ENCODE measurements at places on chromosomes 16 and 17. TPM values are rescaled to one million over a fixed set of nuclear protein-coding genes. Genes with fewer than 3 reads are reported as not detected.

GRCh38 chr17:82518826-82519810 lies at the start of gene FOXK2:
FOXK2 (plus strand) TSS chr17:82519732; CDS start chr17:82519889, 157 bp downstream.
- DNase-seq = peak; percentile 97

- no peak for DNase-seq
These were observed 76.6 kb downstream of the CLEC16A start for GRCh38 chr16:11020792-11021551.

- no peak for DNase-seq
These were observed 24.5 kb downstream of the CLUH start for GRCh38 chr17:2687074-2687418.

ACSM3 gene
- polyA plus RNA-seq = 3.1 TPM

CD300E gene
- polyA plus RNA-seq = not detected

STH gene
- polyA plus RNA-seq = not detected

PABPN1L gene
- not detected for polyA plus RNA-seq

TBX6 gene
- 0.63 TPM for polyA plus RNA-seq

DNA sequence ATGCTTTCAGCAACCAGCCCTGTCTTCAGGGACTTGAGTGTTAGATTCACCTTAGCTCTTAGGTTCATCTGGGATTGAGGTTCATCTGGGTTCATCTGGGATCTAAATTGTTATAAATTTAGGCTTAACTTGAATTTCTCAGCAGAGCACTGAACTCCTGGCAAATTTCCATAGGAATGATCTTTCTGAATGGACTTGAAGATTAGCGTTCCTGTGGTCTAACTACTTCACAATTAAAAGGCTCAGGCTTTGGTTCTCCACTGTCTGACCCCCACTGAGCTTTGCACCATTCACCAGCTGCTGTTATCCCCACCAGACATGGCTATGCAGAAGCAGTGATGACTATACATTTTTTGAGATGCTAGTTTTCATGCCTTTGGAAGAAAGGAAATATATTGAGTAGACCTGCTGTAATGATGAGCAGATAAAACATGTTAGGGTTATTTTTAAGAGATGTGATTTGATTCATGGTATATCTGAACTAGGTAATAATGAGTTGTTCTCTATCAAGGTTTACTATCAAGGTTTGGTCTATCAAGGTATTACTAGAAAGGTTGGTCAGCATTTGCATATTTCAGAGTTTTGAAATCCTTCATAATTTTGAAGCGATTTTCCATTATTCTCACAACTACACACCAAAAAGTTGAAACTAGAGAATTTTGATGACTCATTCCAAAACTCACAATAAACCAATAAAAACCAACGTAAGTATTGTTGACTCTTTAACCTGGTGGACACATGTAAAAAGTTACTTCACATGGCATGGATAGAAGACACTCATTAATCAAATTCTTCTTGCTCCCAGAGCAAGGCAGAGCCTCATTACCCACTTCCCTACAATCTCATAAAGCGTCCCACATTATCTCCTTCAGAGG lies 71.7 kb downstream of the SNX11 start:
- DNase-seq = no peak

DNA sequence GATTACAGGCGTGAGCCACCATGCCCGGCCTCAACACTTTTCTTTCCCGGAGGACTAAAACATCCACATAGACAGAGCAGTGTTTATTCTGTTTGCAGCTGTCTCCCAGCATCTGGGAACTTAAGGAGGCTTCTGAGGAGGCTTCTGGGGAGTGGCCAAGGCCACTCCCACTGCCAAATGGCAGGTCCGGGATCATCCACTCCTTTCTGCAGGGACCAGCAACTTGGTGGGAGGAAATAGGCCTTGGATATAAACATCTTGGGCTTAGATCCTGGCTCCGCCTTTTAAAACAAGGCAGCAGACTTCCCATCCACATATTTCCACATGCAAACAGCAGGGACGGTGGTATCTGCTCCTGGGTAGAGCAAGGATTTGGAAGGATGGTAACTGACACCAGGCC lies 14.1 kb upstream of the SPATA32 start:
- peak; percentile 50 for DNase-seq

GRCh38 chr16:29925781-29926710 lies at the start of gene KCTD13:
KCTD13 (minus strand) TSS chr16:29926226; CDS start chr16:29926033, 193 bp downstream.
- DNase-seq = peak; percentile 77

GRCh38 chr16:57886427-57886826 lies 84.1 kb upstream of the KIFC3 start:
- no peak for DNase-seq

ZG16 gene
- not detected for polyA plus RNA-seq

DNA sequence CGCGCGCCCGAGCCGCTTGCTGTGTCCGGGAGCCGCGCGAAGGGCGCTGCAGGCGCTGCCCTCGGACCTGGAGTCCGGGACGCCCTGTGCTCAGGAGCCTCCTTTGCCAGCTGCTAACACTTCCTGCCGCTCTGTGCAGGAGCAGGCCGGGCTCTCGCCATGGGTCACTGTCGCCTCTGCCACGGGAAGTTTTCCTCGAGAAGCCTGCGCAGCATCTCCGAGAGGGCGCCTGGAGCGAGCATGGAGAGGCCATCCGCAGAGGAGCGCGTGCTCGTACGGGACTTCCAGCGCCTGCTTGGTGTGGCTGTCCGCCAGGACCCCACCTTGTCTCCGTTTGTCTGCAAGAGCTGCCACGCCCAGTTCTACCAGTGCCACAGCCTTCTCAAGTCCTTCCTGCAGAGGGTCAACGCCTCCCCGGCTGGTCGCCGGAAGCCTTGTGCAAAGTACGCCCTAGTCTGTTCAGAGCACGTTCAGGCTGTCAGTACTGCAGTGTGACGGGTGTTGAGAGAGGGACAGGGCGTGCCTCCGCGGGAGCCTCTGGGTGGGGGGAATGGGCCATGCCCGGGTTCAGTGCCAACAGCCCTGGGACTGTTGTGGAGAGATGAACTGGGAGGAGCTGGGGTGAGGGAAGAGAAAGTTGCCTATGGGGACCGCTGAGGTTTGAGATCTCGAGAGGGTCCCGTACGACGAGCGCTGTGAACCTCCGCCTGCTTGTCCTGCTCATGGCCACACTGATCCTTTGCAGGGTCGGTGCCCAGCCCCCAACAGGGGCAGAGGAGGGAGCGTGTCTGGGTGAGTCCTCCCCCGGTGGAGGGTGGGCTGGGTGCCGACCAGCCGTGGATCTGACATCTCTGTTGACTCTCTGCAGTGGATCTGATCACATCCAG lies 1.3 kb downstream of the ZNF276 start:
- DNase-seq = peak; percentile 78

GRCh38 chr17:74326506-74326905 lies 480 bp downstream of the KIF19 start:
- no peak for DNase-seq

GRCh38 chr16:30009085-30009862 lies 1.6 kb downstream of the DOC2A start:
- DNase-seq = no peak

DNA sequence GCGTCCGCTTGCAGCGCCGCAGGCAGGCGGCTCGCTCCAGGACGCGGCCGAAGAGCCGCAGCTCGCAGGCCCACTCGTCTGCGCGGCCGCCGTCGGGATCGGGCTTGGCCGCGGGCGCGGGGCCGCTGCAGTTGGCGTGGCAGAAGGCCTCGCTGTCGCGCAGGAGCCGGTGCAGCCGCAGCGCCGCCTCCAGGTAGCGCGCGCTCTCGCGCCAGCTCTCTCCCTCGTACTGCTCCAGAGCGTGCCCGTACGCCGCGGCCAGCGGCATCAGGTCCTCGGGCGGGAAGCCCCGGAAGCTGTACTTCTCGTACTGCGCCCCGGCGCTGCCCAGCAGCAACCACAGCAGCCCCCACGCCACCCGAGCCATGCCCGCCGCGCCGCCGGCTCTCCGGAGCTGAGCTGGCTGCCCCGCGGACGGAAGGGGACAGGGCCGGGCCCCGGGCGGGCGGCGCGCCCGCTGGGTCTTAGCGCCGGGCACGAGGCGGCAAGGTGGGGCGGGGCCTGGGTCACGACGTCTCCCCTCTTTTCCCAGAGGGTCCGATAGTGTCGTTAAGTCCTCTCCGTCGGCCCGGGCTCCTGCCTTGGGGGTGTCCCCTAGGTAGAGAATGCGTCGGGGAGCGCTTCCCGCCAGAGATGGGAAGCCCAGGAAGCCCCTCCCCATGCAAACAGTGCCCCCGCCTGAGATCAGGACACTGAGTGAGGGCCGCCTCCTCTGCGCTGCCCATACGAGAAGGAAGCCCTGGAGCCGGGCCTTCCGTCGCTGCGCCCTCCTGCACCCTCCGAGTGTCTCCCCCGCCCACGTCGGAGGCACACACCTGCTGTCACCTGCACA lies at the start of gene P3H4:
Gene P3H4 (minus strand): TSS at position 401 of the 832 bp plus-strand sequence. CDS start 34 bp downstream, at position 367.
- peak; percentile 87 for DNase-seq

DNA sequence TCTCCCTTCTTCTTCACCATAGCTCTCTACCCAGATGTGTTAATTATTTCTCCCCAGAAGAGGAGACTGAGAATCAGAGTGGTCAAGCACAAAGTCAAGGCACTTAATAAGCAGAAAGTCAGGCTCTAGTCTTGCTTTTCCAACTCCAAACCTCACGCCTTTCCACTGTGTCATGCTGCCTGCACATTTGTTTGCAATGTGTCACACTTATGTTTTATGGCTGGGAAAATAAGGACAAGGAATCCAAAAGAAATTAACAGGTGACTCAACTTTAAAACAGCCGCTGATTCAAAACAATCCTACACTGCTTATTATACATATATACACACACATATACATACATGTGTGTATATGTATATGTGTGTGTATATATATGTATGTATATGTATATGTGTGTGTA lies 255.7 kb upstream of the DYNLRB2 start:
- DNase-seq = peak; percentile 42

- DNase-seq = no peak
These were observed 19.4 kb upstream of the C16orf95 start for GRCh38 chr16:87336434-87337240.

DNA sequence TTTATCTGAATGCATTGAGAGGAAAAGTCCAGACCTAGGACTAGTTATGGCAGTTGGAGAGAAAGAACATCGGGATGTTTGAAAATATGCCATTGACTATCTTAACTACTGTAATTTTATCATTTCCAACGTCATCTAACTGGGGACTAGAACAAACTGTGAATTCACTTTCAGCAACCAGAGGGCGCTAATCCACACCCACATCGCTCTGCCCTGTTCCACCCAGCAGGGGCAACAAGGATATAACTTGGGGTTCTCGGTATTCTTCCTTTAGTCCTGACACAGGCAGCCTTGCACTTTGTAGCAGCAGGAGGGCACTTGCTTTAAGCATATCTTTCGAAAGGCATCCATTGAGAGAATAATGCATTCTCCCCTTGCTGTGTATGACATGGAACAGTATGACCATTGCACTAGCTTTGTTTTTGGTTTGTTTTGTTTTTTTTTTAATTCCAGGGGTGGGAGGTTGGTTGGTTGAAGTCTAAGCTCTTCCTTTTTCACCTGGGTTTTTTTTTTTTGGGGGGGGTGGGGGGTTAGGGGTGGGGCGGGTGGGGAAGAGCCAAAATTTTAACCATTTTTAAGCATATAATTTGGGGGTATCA lies 31.5 kb downstream of the SIAH1 start:
- peak; percentile 81 for DNase-seq

DNA sequence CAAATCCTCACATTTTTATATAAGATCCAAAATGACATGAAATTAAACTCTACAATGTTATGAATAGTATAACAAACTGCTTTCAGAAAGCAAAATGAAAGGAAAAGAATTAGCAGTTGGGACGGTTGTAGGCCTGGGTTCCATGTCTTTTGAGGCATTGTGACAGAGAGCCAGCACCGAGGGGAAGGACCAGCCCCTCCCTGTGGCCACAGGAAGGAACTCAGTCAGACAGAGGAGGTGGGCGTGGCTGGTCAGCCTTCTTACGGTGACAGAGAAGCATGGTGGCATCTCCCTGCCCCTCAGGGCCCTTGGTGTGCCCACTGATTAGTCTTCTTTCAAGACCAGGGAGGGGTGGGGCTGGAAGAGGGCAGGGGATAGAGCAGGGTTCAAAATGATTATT lies 5.7 kb downstream of the ZNF319 start:
- DNase-seq = peak; percentile 77

DNA sequence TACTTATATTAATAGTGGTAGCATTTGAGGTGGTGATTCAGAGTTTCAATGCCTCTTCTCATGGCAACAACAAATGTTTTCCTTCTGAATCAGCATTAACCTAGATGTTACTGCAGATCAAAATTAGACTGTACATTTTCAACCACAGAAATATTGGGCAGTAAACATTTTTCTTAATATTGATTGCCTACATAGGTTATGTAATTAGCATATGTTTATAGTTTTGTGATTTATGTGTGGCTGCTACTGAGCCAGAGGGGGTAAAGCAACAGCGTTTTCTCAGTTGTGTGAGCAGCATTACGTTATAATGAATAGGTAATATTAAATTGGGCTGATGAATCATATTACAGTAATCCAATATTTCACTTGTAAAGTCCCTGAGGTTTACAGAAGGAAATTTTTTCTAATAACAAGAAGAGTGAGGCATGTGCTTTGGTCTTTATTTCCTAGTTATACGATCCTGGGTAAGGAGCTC lies 18.8 kb upstream of the BMERB1 start:
- DNase-seq = no peak

DNA sequence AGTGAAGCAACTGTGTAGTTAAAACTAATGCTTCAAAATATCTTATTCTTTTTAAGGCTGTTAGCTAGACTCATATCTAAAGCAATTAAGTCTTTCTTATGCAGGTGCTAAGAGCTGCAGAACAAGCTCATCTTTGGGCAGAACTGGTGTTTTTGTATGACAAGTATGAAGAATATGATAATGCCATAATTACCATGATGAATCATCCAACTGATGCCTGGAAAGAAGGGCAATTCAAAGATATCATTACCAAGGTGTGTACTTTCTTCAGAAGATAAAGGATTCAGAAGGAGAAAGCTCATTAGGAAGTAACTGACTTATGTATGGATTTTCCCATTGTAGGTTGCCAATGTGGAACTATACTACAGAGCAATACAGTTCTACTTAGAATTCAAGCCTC lies 23.9 kb downstream of the PTRH2 start:
- no peak for DNase-seq

- DNase-seq = no peak
These were observed 69.0 kb downstream of the CFDP1 start for GRCh38 chr16:75364286-75364791.

Measured in A549 (cell line).